ENCODE measurements at places on chromosomes 11 and 22. TPM values are rescaled to one million over a fixed set of nuclear protein-coding genes. Genes with fewer than 3 reads are reported as not detected.

Gene MS4A3
- total RNA-seq = not detected

Gene LRRC56
- total RNA-seq = 0.45 TPM

Gene OR10D3
- total RNA-seq = not detected

Gene SCT
- total RNA-seq = not detected

Gene RTN4RL2
- 0.90 TPM for total RNA-seq

Gene OR5I1
- not detected for total RNA-seq

Gene PARVA
- 64.0 TPM for total RNA-seq

Gene SMTNL1
- total RNA-seq = not detected

Gene TCN2
- 17.7 TPM for total RNA-seq

Gene SPA17
- 3.9 TPM for total RNA-seq

Gene TESMIN
- total RNA-seq = not detected

Gene FXYD6
- 0.98 TPM for total RNA-seq

Gene ANGPTL5
- 0.09 TPM for total RNA-seq

Gene APOL4
- total RNA-seq = 2.0 TPM

Gene GAS2
- 0.90 TPM for total RNA-seq

Gene BRSK2
- total RNA-seq = not detected

Gene SLC25A22
- total RNA-seq = 17.6 TPM

Gene GRIA4
- total RNA-seq = 1.2 TPM

Gene KRTAP5-10
- not detected for total RNA-seq

Gene BIK
- not detected for total RNA-seq

Gene OR4A15
- total RNA-seq = not detected

Gene CNTN5
- 0.90 TPM for total RNA-seq

Gene SULT4A1
- 0.49 TPM for total RNA-seq

Gene SORL1
- total RNA-seq = 1.4 TPM

Gene CLDN5
- total RNA-seq = 0.27 TPM

Gene IFITM1
- total RNA-seq = 20.9 TPM

Gene OR5B21
- not detected for total RNA-seq

Gene TPCN2
- 10.3 TPM for total RNA-seq

Gene RASSF10
- not detected for total RNA-seq

Gene MFNG
- 0.36 TPM for total RNA-seq

Gene ADAMTS15
- 8.6 TPM for total RNA-seq

Gene ZNF214
- total RNA-seq = 2.9 TPM

Gene PNPLA5
- not detected for total RNA-seq

Gene TSPAN18
- 0.49 TPM for total RNA-seq

Gene NAALAD2
- 7.9 TPM for total RNA-seq

Gene SLC37A2
- total RNA-seq = 0.63 TPM

Gene C11orf42
- not detected for total RNA-seq

Gene ZP1
- total RNA-seq = not detected

Gene MN1
- 55.9 TPM for total RNA-seq

Gene LDHAL6A
- total RNA-seq = not detected

Gene SEPTIN3
- total RNA-seq = not detected

Gene UCP3
- total RNA-seq = 0.54 TPM

Gene CDHR5
- not detected for total RNA-seq

Gene MRTFA
- total RNA-seq = 90.4 TPM

Gene GRIK4
- not detected for total RNA-seq

Gene PATE2
- total RNA-seq = 0.18 TPM

Gene OR4A16
- not detected for total RNA-seq

Gene MAP6
- 3.4 TPM for total RNA-seq

Gene LARGE1
- total RNA-seq = 15.0 TPM

Gene OR5W2
- total RNA-seq = not detected
